ENCODE measurements at places on chromosomes 11 and 22.
A peak's percentile ranks its signal among the peaks of the same experiment; 100 is the strongest.

DNA sequence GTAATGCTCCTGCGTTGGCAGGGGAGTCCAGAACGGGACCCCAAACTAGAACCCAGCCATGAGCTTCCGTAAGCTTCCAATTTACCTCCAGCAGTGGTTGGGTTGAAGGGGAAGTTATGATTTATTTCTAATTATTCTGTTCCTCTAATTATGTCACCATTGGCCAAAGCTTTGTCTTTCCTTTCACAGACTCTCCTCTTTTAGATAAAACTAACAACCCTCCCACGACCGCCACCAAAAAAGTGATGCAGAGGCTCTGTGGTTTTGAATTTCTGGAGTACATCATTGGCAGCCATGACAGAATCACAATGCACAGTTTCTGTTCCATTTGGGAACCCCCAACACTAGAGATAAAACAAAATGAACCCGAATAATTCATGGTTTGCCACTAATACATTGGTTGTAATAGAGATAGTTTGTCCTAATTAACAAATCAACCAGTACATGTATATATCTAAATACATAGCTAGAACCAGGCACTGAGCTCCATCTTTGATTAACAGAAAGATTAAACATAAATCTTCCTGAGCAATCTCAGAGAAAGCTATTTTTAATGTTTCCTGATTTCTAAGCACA lies 64.3 kb downstream of the ETS1 start:
- DNase-seq: no peak

GRCh38 chr11:20203831-20204230 lies 43.6 kb upstream of the DBX1 start:
- no peak for DNase-seq

DNA sequence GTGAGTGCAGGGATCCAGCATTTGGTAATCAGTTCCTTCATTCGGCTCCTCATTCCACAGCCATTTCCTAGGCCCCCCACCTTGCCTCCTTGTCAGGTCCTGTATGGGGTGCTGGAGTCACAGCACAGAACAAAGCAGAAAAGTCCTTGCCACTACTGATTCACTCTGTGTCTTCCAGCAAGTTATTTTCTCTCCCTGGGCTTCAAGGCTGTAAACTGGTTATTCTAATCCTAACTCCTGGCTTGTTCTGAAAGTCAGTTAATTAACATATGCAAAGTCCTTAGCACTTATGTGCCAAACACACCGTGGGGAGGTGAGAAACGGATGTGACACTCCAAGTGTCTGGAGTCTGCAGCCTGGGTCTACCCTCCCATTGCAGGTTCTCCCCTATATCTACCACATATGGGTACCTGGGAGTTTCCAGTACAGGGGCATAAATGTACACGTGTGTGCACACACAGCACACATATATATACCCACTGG lies 30.6 kb upstream of the PDE2A start:
- DNase-seq: no peak

DNA sequence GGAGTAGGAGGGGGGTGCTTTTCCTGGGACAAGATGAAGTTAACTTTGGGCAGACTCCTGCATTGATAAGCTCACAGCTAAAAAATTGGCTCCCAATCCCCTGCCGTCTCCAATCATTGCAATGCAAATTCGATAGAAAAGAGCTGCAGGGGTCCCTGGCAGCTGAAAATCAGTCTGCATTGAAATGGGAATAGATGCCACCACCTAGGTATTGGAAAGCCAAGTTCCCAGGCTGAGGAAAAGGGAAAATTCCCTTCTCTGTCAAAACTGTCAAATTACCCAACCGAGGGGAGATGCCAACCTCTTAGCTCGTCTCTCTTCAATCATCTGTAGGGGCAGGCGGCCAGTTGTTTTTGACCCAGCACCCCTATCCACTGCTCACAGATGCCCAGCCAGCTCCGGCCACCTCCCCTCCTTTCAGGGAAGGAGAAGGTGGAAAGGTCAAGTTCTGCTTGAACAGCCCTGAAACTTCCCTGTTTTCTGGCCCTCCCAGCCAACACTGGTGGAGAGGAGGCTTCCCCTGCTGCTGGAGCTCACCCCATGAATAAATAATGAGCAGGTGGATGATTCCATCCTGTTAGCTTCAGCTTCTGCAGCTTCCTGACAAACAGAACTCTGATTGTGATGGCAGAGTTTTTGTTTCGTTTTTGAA lies 916.3 kb downstream of the TBC1D22A start:
- no peak for DNase-seq

DNA sequence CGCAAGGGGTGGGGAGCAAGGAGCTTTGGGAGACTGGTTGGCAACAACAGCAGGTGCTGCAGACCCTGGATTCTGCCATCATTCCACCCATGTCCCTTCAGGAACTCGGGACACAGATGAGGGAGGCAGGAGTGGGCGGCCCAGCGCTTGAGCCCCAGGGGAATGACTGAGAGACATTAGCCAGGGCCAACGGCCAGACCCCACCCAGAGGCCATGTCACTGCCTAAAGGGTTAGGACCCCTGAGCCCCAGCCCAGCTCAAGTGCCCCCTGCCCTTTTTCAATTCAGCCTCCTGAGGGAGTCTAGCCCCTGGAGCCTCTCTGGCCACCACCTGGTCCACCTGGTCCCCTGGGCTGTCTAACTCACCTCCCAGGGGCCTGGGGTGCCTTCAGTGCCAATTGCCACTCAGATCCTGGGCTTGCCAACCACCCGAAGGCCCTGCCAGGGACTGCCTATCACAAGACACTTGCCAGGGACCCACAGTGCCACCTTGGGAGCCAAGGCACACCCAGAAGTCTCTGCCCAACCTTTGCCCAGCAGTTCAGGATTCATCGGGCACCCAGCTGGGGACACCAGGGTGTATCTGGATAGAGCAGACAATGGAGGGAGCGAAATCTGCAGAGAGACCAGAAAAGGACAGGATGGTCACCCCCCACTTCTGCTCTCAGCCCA lies 16.6 kb downstream of the MFNG start:
- no peak for DNase-seq

DNA sequence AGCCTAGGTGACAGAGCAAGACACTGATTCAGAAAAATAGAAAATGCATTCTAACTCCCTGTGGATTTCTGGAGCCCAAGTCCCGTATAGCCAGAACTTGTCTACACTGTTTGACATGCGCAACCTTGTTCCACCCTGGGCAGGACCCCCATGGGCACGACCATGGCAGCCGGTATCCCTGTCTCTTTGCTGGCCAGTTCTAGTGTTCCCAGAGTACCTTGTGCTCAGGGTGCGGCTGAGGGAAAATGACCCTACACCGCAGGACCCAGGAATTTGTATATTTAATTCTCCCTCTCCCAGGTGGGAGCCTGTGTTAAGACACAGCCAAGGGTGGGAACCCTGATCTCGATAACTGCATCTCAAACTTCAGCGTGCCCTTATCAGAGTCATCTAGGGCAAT lies 36.7 kb upstream of the RIC3 start:
- no peak for DNase-seq

- no peak for DNase-seq
Observed at GRCh38 chr11:13962562-13963168, at the start of gene SPON1. TSS of gene SPON1 (plus strand) at chr11:13962723. CDS start at chr11:13962905, 182 bp downstream.

DNA sequence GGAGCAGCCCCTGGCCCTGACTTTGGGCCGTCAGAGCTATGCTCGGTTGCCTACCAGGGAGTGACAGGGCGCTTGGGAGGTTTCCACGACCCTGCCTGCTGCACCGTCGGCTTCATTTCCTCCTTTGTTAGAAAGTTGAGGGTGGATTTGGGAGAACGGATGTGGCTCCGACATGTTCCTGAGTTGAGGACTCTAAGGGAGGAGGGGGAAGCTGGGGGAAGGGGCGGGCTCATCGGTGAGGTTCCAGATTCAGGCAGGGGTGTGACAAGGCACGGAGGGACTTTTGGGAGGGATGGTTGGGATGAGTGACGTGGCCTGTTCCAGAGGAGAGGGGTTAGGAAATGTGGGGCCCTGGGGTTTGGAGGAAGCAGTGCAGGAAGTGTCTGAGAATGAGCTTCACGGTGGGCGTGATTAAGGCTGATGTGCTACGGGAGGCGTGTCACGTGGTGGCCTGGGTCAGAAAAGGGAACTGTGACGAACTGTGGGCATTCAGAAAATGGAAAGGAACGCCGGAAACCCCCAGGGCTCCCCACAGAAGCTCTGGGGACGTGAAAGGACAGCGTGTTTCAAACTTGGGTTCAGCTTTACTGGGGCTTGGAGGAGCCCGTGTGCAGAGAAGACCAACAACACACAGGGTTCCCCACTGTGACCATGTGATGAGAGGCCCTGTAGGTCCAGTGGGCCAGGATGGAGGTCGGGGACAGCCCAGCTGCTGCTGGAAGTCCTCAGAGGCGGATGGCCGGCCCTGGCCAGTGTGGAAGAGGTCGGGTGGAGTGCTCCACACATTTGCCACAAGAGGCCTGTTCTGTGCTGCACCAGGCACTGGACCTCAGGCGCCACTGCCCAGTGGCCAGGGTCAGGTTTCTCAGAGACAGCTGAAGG lies 2.8 kb downstream of the PARVB start:
- DNase-seq: no peak

DNA sequence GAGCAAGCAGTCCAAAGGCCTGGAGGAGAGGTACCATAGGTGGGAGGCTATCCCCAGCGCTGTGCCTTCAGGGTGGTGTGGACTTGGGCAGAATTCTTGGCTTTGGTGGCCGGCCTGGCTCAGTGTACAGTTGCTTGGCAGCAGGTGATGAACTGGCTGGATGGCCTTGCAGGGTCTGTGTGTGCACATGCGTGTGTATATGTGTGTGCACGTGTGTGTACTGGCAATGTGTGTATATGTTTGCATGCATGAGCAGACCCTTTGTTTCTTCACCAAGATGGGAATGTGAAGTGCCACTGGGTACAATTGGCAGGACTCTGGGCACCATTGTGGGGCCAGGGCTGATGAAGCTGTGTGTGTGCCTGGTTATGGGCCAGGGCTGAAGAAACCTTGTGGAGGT lies 53.0 kb downstream of the CEP164 start:
- no peak for DNase-seq

DNA sequence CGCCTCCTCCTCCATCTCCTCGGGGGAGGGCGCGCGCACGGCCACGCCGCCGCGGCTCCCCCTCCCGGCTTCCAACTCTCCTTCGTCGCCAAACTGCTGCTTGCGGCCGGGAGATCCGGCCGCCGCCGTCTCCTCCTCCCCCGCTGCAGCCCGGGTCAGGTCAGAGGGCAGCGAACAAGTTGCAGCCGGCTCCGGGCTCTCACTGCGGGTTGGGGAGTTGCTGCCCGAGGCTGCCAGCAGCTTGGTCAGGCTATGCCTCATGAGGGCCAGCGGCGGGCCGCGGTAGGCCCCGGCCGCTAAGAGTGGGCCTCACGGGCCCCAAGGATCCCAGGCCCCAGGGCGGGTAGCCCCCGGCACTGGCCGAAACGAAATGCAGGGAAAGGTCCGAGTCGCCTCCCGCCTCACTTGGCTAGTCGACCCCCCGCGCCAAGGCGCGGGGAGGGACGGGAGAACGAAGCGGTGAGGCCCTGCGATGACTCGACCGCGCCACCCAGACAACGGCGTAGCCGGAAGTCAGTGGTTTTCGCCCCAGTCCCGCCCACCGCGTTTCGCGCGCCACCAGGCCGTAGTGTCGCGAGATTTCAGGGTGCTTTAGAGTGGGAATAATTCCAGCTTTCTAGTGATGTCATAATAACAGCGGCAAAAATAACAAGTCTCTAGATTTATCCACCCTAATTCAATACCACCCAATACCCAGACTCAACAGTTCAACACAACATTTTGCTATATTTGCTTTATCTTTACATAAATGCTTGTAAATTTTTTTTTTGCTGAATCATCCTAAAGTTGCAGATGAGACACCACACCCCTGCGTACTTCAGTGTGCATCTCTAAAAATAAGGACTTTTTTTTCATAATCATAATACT lies at the start of gene CREBZF:
Gene CREBZF, minus strand, starts transcription at position 515 of the 867 bp plus-strand sequence. Its CDS starts 254 bp downstream, at position 261.
- DNase-seq: peak; percentile 71

GRCh38 chr11:81725701-81726100 lies 1008.0 kb downstream of the FAM181B start:
- no peak for DNase-seq

GRCh38 chr22:43402128-43402527 lies 9.7 kb upstream of the MPPED1 start:
- no peak for DNase-seq

DNA sequence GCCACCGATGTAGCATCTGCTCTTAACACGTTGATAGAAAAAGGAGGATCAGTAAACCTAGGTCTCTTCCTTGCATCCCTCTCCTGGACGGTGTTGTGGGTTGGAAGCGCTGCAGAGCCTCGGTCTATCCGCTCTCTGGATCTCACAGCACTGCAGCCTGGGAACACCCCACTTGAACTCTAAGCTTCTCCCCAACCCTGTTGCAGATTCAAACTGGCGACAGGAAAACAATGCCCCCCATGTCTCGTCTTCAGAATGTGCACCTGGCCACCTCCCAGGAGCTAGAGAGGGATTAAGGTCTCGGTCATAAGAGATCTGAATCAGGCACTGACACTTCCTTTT lies 454 bp downstream of the TMEM218 start:
- DNase-seq: no peak

GRCh38 chr11:90493379-90493778 lies 270.5 kb upstream of the CHORDC1 start:
- no peak for DNase-seq

- DNase-seq: no peak
Observed at GRCh38 chr11:44731685-44732430, 5.1 kb downstream of the TSPAN18 start.

GRCh38 chr22:49604732-49605302 lies 222.9 kb downstream of the BRD1 start:
- DNase-seq: no peak

- DNase-seq: no peak
Observed at GRCh38 chr11:10594407-10594806, 25.9 kb upstream of the LYVE1 start.

DNA sequence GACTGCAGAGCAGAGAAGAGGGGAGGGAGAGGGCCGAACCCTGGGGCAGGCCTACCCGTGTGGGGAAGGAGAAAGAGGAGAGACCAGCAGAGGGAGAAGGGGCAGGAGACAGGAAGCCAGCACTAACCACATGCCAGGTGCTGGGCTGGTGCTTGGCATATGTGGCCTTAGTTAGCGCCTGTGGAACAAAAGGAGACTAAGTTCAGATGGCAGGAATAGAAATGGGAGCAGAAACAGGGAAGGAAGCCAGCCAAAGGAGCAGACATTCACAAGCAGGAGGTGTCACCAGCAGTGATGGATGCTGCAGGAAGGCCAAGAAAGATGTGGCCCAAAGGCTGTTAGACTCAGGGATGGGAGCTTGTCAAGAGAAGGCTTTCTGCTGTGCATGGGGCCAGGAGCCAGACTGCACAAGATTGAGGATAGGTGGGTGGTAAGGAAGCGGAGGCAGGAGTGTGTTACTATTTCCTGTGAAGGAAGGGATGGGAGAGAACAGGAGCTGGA lies 26.7 kb downstream of the TREH start:
- no peak for DNase-seq

- DNase-seq: no peak
Observed at GRCh38 chr11:112223121-112223520, 3.1 kb upstream of the PTS start.

GRCh38 chr22:30806391-30806861 lies 111.8 kb downstream of the OSBP2 start:
- no peak for DNase-seq

DNA sequence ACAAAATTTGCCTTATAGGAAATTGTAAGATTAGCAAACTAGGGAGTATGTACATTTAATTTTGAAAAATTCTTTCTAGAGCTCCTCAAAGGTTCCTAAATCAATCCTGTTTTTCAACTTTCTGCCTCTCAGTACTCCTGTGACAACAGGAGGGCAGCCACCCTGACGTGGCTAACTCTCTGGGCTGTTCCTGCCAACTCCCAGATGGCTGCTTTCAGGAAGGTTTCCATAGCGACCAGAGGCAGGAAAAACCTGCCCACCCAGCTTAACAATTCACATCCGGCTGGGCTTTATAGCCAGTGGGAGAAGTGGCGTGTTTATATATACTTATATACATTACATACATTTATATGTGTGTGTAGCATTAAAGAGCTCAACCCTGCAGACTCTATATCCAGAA lies 26.5 kb downstream of the SGSM3 start:
- DNase-seq: peak; percentile 16
